ENCODE measurements at places on chromosomes 1 and 21.

DNA sequence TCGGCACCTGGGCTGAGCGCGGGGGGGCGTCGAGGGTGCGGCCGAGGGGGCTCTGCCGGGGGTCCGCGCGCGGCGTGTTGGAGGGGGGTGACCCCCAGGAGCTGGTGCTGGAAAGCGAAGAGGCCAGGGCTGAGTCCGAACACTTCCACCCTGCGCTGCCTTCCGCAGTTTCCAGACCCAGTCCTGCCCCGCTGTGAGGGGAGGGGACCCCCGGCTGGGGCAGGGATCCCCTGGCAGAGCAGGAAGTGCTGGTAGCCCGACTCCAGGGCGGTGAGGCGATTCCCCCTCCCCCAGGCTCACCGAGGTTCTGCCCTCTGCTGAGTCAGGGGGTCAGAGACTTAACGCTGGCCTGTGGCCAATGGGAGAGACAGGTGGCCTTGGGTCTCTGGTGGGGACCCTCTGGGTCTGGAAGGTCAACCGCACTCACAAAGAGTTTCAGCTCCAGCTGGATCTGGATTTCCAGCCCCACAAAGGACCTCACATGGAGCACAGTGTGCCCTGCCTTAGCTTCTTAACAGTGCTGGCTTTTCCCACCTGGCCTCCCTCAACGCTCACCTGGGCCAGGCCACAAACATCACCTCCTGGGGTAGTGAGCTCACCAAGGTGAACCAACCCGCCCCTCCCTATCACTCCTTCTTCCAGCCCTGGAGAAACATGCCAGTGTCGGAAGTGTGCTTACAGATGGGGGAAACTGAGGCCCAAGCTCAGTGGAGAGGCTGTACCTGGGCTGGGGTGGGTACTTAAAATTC lies 39.8 kb upstream of the SYNC start:
- DNase-seq = no peak

DNA sequence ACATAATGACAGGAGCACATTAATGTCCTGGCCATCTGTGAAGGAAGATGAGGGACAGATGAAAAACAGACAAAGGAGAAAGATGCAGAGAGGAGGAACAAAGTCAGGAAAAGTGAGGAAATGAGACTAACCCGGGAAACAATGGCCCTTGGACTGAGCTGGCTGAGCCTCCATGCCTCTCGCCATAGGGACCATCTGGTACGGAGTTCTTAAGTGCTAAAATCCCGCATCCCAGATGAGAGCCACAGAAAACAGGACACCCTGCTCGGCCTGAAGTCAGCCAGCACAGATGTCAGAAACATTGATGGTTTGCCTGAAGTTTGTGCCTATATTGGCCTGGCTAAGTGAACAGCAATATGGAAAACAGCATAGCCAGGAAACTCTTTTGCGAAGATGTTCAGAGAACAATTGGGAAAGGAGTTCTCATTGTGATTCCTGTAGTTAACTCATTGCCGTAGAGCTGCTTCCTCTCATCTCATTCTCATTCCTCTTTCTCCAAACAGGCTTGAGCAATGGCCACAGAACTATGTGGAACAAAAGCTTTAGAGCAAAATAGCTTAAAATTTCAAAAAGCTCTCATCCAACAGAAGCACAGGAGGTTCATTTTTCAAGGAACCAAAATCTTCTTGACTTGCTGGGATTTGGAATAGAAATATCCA lies 96.6 kb downstream of the ASTN1 start:
- DNase-seq = no peak

DNA sequence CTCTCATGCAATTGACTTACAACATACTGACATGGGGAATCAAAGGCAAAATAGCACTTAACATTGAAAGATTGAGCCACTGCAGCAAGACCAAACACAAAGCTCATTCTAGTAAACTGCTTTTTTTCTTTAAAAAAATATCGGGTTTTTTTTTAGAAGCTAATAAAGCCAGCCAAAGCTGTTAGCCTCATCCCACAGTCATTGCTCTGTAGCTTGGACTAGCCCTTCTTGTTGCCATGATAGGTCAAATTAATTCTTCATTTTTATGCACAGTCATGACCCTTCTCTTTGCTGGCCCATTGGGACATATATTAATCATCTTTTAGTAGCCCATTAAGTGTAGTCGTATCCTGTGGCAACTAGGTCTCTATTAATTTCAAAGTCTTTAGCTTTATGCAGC lies 231.3 kb downstream of the ADGRL2 start:
- no peak for DNase-seq

DNA sequence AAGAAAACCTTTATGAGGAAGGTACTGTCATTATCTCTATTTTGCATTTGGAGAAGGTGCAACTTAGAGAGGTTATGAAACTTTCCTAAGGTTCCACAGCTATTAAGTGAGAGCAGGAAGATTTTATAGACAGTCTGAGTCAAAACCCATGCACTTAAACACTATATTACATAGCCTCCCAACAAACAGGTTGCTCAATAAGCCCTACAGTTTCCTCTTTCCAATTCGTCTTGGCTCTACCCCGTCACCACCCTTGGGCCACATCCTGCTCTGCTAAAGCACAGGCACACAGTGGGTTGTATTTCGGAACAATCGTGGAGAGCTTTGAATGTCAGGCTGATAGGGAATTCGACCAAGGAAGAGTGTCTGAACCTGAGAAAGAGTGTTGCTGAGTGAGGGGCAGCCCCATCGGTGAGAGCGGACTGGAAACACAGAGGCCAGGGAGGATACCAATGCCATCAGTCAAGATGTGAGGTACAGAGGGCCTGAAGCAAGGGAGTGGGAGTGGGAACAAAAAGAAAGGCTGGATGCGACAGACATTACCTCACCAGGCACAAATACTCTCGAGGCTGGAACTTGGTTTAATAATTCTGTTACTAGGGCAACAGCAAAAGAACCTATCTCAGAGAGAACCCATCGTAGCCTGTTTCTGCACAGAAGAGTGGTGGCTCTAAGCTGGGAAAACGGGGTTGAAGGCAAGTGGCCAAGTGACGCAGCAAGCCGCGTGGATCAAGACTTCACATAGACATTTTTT lies 6.3 kb upstream of the LRRC52 start:
- no peak for DNase-seq

GRCh38 chr1:48227165-48228013 lies 4.9 kb downstream of the SLC5A9 start:
- DNase-seq = no peak

- no peak for DNase-seq
These were observed 24.5 kb downstream of the SPOCD1 start for GRCh38 chr1:31791131-31791858.

DNA sequence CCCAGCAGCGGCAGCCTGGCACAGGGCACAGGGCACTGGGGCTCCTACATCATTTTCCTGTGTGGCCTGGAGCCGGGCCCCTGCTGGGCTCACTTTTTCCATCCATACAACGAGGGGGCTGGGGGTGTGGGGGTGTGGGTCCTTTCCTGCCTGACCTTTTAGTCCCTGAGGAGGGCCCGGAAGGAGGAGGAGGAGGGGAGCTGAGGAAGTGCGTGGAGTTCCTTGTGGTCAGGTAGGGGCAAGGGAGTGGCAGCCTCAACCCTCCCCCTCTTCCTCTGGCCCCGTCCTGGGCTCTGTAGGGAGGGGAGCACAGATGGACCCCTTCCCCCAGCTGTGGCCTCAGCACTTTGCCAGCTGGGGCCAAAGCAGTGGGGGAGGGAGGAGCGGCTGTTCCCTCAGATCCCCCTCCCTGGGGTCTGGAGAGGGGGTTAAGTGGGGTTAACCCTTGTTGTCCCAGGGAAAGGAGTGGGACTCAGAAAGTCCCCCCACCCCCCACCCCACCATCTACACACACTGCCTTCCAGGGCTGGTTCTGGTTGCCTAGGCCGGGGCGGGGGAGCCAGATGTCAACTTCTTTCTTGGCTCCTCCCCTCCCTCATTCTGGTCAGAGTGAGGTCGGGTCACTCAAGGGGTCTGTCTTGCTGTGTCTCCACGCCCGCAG lies 5.7 kb downstream of the NTRK1 start:
- DNase-seq = no peak

- no peak for DNase-seq
These were observed 60.5 kb upstream of the SIPA1L2 start for GRCh38 chr1:232690285-232690935.

GRCh38 chr1:57109883-57110282 lies 144.1 kb upstream of the C8B start:
- no peak for DNase-seq

GRCh38 chr1:220680085-220680687 lies 10.0 kb upstream of the C1orf115 start:
- no peak for DNase-seq

DNA sequence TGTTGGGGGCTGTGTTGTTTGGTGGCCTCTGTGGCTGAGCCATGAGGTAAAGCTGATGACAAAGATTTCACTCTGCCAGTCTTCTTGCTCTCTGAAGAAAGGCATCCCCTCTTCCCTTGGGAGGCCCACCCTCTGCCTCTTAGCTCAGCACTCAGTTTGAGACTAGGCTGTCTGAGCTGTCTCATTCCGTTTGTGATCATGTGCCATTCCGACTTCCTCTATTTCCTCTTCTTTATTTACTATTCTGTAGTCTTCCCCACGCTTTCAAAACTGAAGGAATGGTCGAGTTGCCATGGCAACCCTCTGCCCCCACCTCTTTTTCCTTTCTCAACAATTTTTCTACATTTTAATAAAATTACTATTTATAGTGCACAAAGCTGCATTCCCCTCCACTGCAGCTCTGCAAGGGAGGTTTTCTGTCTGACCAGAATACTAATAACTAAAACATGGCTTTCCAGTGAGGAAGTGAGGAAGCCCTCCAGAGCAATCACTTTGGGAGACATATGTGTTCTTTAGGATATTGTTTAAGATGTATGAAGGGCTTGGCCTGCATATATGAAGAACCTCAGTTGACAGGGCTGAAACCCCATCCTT lies 30.8 kb downstream of the KCNA3 start:
- DNase-seq = no peak

DNA sequence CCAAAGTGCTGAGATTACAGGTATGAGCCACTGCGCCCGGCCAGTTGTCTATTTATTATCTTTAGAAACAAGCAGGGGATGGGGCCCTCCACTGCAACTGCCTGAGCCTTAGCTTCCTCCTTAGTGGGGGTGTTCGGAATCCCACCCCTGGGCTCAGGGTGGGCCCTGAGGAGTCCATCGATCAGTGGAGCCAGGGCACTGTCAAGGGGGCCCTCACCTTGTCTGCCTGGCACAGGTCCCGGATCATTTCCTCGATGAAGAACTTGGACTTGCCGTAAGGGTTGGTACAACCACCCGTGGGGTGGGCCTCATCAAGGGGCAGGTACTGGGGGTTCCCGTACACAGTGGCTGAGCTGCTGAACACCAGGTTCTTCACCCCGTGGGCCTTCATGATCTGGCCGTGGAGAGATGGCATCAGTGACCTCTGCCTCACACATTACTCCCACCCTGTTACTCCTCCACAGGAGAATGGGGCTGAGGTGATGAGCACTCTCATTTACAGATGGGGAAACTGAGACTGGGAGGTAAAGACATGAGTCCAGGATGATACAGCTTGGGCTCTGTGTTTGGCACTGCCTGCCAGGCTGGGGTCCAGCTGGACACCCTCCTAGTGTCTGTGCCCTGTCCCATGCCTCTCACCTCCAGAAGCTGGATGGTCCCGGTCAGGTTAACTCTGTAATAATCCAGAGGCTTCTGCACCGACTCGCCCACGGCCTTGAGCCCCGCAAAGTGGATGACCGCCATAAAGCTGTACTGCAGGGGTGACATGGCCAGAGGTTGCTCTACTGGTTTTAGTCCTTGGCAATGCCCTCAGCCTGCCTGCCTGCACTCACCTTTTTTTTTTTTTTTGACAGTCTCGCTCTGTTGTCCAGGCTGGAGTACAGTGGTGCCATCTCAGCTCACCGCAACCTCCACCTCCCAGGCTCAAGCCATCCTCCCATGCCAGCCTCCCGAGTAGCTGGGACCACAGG lies 2.8 kb downstream of the GALE start:
- no peak for DNase-seq

DNA sequence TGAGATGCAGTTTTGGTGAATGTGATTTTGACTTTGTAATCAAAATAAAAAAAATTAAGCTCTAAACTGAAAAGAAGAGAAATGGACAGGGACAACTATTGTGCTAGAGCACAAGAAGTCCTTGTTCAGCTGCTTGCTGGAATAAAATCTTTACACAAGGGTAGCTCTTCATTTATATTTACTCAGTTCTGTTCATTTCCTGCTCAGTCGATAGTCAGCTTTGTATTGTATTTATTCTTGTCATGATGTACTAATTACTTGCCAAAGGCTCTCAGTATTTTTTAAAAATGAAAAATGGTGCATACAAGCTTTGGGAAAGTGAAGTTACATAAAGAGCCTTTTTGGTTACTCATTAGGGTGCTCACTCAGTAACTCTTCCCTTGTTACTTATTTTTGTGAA lies 17.8 kb downstream of the F5 start:
- DNase-seq = no peak

DNA sequence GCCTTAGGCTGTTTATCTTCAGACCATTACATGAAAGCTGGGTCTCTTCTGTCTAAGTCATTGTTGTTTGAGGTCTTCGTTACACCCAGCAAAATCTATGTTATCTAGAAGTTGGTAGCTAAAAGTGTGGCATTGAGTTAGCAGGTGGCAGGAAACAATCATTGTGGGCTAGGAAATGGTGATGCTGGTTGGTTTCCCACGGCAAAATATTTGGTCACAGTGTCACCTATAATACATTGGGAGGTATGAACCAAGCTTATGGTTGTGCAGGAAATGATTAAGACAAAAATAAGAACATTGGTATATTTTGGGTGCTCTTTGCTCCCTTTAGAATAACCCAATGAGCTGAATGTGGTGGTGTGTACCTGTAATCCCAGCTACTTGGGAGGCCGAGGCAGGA lies 169.7 kb downstream of the TRIM33 start:
- no peak for DNase-seq

DNA sequence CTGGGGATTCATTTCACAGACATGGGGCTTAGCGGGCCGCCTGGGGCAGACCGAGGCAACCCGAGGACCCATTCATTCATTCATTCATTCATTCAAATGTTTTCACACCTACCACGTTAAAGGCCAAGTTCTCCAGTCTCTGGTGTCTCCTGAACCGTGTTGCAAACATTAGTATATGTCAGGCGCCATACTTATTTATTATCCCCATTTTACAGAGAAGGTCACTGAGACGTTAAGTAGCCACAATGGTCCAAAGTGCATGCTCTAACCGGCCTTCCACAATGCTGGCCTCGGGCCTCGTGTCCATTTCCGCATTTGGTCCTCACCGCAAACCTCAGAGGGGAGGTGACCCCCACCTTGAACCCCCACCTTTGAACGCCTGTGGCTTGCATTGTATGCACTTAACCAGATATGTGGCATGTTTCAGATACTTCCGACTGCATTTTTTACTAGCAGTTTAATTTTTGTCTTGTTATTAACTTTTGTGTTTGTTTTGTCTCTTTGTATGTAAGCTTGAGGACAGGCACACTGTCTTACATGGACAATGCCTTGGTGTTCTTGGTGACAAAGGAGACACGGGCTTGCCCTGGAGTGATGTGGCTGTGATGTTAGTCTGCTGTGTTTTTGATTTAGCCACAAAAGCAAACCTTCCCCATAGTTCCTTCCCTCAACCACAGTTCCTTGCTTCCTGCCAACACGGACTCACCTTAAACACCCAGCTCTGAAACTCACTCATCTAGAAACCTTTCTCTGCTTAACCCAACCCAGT lies 1.2 kb upstream of the IFFO2 start:
- DNase-seq = no peak

Data from stimulated activated CD4-positive, alpha-beta T cell treated with anti-CD3 and anti-CD28 coated beads, Interleukin-15, amount 100 ng/mL, for 1 hour (primary cell).